ENCODE measurements at places on chromosomes 2 and 18.

- no peak for DNase-seq
Measured at GRCh38 chr2:176415174-176415895, 146.1 kb downstream of the MTX2 start.

GRCh38 chr2:152015552-152015951 lies 83.3 kb downstream of the CACNB4 start:
- DNase-seq: no peak

GRCh38 chr18:59957957-59958356 lies 58.2 kb downstream of the PMAIP1 start:
- peak; percentile 15 for DNase-seq

DNA sequence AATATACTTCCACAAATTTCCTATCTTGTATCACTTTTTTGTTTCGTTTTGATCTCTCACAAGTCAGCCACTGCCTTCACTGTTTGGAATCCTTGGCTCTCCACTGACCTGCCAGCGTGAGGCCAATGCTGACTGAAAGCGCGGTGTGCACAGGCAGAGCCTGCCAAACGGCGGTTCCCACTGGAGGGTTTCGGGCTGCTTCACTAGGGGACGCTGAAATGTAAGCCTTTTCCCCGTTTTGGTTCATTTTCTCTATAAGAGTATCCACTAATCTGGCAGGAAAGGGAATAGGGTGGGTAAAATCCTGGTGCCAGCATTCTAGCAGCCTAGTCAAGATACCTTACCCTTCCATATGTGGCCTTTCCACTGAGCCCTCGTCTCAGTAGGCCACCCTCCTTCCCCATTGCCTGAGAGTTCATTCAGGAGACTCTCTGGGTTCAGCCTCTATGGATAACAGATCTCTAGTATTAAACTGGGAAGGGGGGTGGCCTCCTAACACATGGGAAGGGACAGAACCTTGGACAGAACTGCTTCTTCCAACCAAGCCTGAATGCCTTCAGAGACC lies 91.5 kb downstream of the DYM start:
- peak; percentile 49 for DNase-seq

DNA sequence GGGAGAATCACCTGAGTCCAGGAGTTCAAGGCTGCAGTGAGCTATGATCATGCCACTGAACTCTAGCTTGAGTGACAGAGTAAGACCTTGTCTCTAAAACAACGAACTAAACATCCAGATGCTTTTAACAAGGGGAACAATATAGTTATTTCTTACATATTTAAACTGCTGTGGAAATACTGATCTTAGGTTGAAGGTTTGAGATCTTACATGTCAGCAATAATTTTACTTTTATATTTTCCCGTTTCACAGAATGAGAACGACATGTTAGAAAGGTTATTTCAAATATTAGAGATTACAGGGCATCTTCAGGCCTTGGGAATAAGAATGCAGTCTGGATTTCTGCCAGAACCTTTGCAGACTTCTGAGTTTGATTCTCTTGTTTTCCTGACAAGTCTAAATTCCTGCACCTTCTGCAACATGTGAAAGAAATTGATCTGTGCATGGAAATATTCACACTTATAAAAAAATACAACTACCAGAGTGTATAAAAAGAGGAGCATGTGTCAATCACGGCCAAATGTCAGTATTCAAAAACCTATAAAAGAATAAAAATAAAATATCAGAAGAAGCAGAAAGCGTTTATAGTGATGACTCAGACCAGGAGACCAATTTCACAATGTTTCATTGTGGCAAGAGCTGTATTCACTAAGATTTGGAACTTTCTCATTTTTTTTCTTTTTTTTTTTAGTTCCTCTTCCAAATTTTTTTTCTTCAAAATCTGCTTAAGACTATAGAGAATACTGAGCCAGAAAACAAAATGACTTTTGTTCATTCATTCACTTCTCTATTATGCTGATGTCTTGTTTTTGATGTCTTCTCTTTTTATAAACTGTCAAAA lies 29.6 kb downstream of the COLEC12 start:
- peak; percentile 67 for DNase-seq

- DNase-seq: peak; percentile 82
Measured at GRCh38 chr2:176106581-176107539, at the start of gene HOXD11. Gene HOXD11 (plus strand): TSS chr2:176107280. CDS start chr2:176107356, 76 bp downstream.

DNA sequence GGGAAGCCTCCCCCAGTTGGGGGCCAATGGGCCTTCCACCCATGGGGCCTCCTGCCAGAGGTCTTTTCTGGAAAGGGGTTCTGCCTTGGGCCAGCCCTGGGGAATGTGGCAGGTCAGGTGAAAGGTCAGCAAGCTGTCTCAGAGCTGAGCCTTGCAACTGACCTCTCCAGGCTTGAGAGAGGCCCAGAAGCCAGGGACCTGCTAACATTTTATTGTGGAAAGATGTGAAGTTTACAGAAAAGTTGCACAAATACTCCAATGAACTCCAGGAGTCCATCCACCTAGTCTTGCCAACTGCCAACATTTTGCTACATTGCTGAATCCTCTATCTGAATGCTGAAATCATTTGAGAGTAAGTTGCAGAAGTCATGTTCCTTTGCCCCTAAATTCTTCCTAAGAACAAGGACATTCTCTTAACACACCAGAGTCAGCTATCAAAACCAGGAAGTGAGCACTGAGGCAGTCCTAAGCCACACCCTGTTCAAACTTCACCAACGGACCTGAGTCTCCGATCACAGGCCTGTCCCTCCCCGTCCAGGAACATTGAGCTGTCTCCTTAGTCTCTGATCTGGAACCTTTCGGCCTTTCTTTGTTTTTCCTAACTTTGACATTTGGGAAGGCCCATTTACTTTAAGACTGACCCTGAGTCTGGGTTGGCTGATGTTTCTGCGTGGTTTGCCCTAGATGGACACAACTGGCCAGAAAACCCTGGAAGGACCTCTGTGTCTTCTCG lies 4.0 kb downstream of the SNORC start:
- DNase-seq: no peak

DNA sequence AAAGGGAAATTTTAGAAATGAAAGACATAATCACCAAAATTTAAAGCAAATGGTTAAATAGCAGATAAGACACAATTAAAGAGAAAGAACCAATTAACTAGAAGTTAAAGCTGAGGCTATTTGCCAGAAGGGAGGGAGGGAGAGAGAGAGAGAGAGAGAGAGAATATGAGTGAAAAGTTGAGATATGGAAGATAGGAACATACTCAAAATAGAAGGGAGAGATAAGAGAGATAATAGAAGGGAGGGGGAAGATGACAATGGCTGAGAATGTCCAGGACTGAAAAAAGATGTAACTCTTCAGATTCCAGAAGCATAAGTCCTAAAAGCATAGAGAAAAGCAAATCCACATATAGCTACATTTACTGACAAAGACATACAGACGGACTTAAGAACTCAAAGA lies 17.1 kb upstream of the AAK1 start:
- DNase-seq: no peak

- DNase-seq: no peak
Measured at GRCh38 chr2:236990552-236990951, 95.1 kb upstream of the COPS8 start.

DNA sequence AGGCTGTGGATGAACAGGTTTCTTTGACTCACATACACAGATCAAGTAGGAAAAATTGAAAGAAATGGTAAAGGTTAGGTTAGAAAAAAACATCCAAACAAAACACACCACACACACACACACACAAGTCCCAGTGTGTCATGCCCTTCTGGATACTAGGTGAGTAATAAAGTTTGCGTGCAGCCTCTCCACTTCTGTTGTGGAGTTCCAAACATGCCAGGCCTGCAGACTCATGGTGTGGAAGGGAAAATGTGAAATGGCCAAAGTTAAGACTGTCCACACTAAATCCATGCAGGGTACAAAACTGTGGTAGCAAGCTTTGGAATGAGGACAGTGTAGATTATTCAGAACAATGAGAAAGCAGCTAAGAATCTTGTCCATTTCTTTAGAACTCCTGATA lies 114.6 kb downstream of the IKZF2 start:
- peak; percentile 55 for DNase-seq

GRCh38 chr2:74267068-74267467 lies 68.7 kb downstream of the MTHFD2 start:
- DNase-seq: peak; percentile 41

GRCh38 chr2:46381263-46381849 lies 84.1 kb downstream of the EPAS1 start:
- no peak for DNase-seq

DNA sequence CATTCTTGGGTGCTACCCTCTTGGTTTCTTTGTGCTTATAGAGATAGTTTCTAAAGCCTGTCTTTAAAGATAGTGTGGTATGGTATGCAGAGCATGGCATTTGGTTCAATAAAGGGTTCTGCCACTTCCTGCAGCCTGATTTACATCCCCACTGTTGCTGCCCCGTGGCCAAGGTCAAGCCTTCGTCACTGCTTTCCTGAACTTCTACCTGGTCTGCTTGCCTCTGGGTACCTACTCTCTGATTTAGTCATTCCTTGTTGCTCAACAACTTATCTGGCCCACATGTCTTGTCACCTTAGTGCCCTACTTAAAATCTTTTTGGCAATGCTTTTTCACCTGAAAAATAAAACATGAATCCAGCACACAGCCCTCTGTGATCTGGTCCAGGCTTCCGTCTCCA lies 352.9 kb downstream of the LPIN1 start:
- peak; percentile 50 for DNase-seq

DNA sequence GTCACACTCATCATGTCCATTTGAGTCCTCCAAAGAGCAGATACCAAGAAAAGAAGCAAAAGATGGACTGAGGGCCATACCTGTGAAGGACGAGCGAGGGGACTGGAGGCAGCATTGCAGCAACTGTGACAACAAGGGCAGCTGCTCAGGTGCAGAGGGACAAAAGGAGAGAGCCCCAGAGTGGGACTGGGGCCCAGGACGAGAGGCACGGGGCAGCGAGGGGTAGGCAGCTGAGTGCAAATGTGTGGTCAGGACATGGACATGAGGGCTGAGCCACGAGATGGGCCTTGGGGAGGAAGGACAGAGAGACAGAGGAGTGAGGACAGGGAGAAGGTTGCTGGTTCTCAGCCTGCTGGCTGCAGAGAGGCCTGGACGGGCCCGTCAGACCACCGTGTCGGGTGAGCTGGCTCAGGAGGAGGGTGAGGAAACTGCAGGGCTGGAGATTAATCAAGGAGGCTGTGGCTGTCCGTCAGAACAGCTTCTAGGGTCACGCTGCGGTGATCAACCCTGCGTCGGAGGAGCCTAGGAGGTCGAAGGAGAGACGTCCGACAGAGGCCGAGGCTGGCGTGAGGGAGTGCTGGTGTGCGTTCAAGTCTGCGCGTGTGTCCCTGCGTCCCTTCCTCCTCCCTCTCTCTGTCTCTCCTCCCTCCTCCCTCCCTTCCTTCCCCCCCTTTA lies 206.8 kb upstream of the HDAC4 start:
- no peak for DNase-seq

DNA sequence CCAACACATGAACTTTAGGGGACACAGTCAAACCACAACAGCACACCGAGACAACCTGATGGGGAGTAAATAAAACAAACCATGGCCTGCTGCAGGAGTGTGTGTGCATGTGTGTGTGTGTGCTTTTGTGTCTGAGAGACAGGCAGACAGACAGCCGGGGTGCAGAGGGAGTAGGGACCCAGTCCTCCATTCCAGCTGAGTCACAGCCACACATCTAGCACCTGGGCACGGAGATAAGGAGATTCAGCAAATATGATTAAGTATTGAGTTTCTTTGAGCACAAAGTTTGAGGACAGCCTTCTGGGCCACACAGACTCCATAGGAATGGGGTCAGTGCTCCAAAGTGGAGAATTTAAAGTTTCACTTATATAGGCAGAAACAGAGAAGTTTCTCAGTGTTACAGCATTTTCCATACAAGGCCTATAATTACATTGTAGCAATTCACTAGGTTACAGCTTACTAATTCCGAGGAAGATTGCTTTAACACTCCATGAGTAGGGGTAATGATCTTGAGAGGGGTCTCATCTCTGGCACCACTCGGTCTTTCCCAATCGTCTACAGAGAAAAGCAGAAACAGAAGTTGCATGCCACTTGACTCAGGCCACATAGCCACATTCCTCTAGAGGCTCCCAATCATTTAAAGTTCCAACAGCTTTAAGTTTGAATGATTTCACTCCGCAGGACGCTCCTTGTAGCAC lies 30.8 kb upstream of the PRLH start:
- DNase-seq: no peak

DNA sequence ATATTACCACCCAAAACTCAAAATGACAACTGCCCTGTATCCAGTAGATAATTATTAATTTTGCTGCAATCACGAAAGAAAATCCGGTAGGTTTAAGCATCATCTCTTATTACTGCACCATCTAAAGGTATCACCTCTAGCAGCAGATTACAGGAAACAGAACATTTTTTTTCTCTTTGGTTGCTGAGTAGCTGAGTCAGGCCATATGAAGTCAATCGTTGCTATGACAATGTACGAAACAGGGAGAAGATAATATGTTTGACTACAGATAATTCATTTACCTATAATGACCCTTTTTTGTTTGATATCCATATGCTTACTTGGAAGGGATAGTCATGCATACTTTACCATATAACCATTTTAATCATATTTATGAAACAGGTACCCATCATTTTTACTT lies 831.6 kb upstream of the CHAC2 start:
- DNase-seq: no peak

DNA sequence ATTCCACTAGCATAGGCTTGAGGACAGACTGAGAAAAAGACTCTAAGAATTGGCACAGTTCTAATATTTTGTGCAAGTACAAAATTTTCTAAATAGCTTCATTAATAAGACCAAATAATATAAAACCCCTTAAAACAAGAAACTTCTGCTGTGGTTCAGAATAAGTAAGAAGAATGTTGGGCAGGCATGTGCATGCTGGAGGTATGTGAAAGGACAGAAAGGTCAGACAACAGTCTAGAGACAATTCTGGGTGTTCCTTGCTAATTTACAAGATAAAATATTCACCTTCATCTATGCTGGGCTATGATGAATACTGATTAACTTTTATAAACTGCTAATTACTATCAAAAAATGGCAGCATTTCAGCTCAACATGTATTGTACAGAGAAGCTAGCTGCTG lies 14.9 kb downstream of the CEBPZOS start:
- DNase-seq: no peak

GRCh38 chr2:41768310-41768709 lies 279.5 kb upstream of the PKDCC start:
- no peak for DNase-seq

DNA sequence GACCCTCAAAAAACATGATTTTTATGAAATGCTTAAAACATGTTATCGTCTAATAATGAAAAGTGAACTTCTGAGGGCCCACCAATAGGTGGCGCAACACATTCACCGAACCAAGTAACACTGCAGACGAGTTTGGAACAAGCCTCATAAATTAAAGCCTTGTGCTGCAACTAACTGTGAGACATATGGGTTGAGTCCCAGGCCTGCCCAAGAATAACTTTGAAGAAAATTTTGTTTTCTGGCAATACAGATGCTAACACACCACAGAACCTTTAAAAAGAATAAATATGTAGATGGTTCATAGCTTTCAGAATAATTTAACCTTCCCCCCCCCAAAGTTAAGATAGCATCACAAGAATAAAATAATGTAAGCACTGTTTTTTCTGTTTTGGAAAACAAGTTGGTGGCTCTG lies 285.9 kb downstream of the RNF144A start:
- peak; percentile 55 for DNase-seq

DNA sequence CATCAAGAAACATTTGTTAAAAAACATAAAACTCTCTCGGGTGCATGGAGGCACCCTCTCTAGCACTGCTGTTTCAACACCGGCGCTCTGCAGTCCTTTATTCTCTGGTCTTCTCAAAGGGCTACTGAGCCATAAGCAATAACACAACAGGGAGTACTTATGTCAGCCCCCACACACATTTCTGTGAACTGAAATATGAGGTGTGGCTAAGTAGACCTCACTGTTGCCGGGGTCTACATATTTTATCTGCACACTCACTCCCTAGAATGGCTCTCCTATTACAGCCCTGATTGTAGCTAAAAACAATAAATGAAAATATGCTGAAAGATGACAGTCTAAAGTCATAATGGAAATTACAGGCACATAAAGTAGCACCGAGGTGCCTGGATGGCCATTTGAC lies 235.1 kb downstream of the GRB14 start:
- DNase-seq: no peak
